ENCODE measurements at places on chromosomes 4 and X.
A peak's percentile ranks its signal among the peaks of the same experiment; 100 is the strongest.

DNA sequence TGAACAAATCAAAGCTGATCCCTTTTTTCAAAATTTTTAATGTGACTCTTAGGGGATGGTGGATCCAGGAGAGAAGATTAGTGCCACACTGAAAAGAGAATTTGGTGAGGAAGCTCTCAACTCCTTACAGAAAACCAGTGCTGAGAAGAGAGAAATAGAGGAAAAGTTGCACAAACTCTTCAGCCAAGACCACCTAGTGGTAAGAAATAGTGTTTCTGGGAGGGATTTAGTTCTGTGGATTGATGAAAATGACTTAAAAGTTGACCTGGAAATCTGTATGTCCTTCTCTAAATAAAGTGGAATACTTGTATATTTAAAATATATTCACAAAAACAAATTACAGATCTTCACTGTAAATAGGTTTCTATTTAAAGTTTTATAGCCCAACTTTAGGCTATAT, 29.2 kb downstream of the NUDT9 start:
- no peak for DNase-seq

DNA sequence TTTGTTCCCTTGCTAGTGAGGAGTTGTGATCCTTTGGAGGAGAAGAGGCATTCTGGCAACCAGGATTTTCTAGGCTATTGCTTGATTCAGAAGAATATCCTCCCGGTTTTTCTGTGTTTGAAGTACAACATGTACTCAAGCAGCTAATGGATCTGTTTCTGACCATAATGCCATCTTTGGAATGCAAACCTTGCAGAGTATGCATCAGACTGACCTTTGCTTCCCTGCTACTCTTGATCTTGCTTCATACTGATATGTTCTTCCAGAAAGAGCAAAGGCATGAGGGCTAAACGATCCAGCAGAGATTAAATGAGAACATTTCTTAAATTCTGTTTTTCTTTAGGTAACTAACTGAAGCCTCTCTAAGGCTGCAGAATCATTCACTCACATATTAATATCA, 265.4 kb upstream of the SLC7A11 start:
- no peak for DNase-seq

- DNase-seq, result no peak
These were observed 253.2 kb upstream of the IGFBP7 start for GRCh38 chr4:57363346-57363745.

DNA sequence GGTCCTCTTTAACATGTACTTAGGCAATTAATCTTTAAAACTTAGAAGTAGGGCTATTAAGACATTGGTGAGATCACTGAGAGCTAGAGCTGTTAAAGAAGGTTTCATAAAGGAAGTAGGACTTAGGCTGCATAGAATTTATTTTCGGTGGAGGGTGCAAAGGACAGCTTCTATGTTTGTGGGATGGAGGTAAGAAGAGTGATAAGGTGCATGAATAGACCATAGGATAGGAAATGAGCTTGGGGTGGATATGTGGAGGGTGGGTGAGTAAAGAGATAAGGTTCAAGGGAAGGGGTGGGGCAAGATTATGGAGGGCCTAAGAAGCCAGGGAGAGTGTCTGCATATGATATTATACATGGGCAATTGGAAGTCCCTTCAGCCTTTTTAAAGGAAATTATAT, 15.9 kb downstream of the RTL9 start:
- DNase-seq, result no peak

GRCh38 chr4:111838406-111838930, 306.8 kb upstream of the FAM241A start:
- no peak for DNase-seq

GRCh38 chr4:67273666-67274065, 271.6 kb downstream of the CENPC start:
- no peak for DNase-seq

GRCh38 chrX:41737065-41737464, 13.1 kb downstream of the GPR82 start:
- DNase-seq, result no peak

DNA sequence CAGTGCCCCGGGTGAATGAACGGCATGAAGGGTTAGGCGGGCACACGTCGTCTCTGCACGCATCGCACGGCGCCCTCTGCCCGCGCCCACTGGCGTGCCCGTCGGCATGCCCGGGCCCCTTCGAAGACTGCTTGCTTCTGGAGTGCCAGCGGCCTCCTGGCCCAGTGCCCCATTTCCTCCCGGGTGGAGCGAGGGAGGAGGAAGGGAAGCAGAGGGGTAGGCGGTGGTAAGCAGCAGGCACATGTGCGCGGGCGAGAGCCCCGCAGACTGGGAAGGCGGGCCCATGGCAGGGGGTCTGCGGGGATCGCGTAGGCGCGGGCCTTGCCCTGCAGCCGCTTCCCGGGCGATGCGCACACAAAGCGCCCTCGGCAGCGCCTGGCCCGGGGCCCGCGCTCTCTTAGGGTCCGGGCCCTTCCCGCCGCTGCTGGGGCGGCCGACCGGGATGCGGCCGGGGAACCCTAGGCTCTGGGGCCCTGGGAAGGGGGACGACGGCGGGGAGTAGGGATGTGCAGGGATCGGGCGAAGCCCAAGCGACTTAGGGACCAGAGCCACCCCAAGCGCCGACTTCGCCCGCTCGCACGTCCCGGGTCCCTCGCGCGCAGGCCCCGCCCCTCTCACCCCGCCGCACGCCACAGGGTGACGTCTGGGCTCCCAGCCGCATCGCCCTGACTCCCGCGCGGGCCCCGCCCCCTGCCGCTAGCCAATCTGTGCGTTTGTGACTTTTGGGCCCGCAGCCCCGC, 866 bp upstream of the EMD start:
- peak; percentile 44 for DNase-seq

DNA sequence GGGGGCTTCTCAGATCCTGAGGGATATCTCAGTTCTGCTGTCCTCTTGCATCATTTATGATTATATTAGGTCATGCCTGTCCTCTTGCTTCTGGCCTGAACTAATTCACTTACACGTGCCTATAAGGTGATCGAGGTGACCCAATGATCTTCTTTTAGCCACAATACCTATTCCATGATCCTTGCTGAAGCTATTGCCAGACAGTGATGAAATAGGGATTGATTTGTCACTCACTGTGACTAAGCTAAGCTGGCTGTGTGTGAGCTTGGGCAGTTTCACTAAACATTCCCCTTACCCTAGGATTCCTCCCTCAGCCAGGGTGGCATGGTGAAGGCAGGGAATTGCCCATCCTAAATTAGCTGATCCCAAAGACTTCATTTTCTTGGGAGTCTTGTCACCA, 19.0 kb downstream of the HADH start:
- DNase-seq, result no peak

- no peak for DNase-seq
These were observed 137.2 kb downstream of the SH3KBP1 start for GRCh38 chrX:19750028-19750782.

DNA sequence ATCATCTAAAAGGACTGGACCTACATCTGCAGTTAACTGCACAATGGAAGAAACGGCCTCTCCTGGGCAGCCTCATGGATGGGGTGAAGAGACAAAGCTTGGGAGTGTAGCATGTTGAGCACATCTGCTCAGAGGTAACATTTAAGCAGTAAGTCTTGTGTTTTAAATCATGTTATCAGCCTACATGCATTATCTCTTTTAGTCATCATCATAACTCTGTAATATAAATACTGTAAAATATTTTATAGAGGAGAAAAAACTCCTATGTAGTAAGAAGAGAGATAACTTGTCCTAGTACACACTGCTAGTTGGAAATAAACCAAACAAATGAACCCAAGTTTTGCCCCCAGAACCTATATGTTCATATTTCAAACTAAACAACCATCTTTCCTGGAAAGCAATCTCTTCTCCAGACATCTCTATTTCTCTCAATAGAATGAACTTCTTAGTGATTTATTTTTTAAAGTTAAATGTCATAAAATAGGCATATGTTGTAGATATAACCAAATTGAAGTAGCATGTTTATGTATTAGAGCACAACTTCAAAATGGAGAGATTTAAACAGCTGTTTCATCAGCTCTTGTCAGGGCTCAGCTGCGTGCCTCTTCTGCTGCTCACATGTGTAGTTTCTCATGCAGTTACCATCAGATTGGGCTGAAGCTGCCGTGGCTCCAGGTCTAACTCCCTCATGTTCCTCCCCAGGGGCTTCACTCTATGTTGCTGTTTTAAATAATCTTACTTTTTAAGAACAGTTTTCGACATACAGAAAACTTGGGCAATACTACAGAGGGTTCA, 581.8 kb upstream of the ZFP42 start:
- DNase-seq, result no peak

DNA sequence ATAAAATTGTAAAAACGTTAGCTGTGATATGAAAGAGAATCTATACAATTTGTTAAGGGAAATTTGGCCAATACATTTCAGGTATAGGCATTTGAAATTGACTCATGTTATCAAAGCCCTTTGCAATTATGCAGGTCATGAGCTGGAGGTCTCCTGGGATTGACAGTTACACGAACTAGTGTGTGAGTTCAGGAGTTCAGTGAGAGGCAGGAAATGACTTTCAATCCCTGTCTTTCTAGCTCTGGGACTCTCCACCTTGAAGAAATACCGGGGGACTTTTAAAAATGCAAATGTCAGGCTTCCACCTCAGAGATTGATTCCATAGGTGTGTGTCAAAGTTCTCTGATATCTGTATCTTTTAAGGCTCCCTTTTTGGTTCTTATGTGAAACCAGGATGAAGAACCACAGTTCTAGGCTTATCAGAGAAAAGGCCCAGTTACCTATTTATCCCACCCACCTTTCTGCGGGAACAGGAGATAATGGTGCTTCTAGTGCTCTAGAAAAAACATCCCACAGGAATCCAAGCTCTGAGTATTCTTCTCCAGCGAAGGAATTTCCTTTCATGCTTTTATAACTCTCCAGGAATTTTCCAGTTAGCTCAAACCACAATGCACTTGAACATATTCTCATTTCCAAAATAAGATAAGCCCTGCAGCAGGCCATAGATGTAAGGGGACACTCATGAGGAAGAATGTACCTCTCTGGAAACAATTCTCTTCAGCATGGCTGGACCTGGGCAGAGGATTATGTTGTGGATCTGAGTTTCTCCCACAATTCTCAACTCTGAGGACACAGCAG, 501.0 kb downstream of the IDS start:
- DNase-seq, result no peak

GRCh38 chrX:50691820-50692219, 122.2 kb downstream of the SHROOM4 start:
- peak; percentile 52 for DNase-seq

GRCh38 chr4:46958742-46959488, 34.5 kb downstream of the GABRA4 start:
- DNase-seq, result no peak

DNA sequence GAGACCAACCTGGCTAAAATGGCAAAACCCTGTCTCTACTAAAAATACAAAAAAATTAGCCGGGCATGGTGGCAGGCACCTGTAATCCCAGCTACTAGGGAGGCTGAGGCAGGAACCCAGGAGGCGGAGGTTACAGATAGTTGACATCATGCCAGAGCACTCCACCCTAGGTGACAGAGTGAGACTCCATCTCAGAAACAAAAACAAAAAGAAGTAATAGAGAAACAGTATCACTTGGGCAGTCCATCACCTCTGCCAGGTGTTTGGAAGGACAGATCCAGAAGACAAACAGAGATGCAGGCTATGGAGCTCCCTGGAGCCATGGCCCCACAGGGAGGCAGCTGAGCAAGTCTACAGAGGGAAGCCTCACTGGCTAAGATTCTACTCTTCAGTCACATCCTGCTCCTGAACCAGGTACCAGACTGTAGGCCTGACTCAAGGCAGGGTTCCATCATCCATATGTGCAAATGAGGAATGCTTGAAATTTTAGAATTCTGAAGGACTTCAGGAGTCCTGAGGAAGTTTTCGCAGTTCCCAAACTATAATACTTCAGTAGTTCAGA, 81.4 kb upstream of the CPEB2 start:
- no peak for DNase-seq

- DNase-seq, result no peak
These were observed 63.4 kb downstream of the DCUN1D4 start for GRCh38 chr4:51906167-51906958.

DNA sequence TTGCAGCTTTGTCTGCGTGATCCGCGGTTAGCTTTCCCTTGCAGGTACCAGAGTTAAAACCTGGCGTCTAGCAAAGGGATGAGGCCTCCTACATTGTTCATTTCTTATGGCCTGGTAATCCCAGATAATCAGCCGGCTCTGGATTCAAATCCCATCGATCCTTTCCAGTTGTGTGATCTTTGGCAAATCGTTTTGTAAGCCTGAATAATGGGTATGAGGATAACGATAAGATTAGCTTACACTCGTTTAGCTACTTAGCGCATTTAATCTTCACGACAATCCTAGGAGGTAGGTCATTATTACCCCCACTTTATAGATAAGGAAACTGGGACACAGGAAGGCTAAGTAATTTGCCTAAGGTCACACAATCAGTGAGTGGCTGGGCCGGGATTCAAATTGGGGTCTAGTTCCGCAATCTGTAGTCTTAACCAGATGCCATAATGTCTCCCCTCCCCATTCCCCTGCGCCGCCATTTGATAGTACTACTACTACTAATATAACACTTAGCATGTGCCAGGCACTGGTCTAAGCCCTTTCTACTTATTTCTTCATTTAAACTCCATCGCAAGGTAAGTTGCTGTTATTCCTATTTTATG, 1.7 kb upstream of the UBA1 start:
- DNase-seq, result no peak

DNA sequence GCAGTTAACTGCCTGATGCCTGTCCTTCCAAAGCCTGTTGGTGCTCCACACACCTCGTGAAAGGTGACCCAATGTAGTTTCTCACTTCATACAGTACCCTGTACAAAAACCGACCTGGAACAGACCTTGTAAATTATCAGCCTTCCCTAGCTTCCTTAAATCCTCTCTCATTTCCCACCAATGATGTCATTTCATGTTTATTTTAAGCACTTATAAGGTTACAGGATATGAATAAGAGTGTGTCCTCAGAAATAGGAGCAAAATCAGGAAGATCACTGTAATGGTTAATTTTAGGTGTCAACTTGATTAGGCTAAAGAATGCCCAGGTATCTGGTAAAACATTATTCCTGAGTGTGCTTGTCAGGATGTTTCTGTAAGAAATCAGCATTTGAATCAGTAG, 44.7 kb downstream of the TMEM150C start:
- no peak for DNase-seq

GRCh38 chr4:101458473-101458872, 111.1 kb upstream of the PPP3CA start:
- no peak for DNase-seq

- no peak for DNase-seq
These were observed 29.6 kb downstream of the SLC16A2 start for GRCh38 chrX:74450803-74451449.

- DNase-seq, result no peak
These were observed 241.5 kb downstream of the FRAS1 start for GRCh38 chr4:78298618-78299017.

DNA sequence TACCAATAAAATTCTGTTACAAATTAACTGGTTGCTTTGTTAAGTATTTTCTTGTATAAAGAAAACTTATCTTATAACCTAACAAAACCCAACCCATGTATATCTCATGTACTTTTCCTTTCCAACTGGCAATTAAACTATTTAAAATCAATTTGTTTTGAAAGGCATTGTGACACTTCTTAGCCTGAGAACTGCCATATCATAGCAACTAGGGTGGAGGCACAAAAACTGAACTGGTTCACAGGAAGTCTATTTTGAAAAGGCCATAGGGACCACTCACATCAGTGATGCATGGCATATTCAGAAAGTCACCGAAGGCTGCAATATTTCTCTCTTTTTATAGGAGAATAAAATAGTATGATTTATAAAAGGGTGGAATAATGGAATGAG, 40.5 kb upstream of the ARSJ start:
- DNase-seq, result no peak

Data from SK-N-DZ (cell line).